SW 1271 (cell line): ENCODE measurements at places on chromosomes 11 and 22.

- no peak for DNase-seq
Observed at GRCh38 chr11:96235751-96236150, 107.2 kb downstream of the MAML2 start.

- no peak for DNase-seq
Observed at GRCh38 chr11:123047947-123048293, 14.0 kb downstream of the HSPA8 start.

- DNase-seq, result no peak
Observed at GRCh38 chr11:95884802-95885201, 39.1 kb downstream of the MTMR2 start.

GRCh38 chr11:70167723-70168404 is 35.2 kb upstream of the FADD start:
- no peak for DNase-seq

GRCh38 chr11:32012049-32012448 is 78.8 kb upstream of the RCN1 start:
- no peak for DNase-seq

DNA sequence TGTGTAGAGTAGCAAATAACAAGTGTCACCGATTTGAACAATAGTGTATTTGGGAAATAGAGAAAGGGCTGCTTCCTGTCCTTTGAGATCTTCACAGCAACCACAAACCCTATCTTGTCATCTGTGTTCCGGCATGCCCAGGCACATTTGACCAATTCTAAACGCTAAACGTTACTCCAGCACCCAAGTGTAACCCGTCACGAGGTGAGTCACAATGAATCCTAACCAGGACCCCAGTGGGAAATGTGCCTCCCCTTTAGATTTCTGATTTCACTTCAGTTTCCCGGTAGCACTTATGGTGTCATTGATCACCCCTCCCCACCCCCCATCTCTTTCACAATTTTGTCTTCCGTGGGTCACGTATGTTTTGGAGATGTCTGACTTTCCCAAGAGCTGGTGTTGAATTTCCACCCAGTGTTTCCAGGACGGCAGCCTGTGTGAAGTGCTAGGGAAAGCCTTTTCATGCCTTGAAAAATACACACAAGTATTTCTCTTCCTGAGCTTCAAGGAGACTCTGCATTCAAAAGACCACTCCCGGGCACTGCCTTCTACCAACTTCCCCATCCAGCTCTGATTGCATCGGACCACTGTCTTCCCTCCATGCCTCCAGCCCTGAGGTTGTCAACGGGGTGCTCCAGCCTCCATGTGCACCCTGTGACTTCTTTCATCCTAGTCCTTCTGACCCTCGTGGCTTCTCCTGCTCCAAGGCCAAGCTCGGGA is 10.5 kb upstream of the C11orf24 start:
- DNase-seq, result no peak

- no peak for DNase-seq
Observed at GRCh38 chr11:7314811-7315604, 63.3 kb downstream of the SYT9 start.

DNA sequence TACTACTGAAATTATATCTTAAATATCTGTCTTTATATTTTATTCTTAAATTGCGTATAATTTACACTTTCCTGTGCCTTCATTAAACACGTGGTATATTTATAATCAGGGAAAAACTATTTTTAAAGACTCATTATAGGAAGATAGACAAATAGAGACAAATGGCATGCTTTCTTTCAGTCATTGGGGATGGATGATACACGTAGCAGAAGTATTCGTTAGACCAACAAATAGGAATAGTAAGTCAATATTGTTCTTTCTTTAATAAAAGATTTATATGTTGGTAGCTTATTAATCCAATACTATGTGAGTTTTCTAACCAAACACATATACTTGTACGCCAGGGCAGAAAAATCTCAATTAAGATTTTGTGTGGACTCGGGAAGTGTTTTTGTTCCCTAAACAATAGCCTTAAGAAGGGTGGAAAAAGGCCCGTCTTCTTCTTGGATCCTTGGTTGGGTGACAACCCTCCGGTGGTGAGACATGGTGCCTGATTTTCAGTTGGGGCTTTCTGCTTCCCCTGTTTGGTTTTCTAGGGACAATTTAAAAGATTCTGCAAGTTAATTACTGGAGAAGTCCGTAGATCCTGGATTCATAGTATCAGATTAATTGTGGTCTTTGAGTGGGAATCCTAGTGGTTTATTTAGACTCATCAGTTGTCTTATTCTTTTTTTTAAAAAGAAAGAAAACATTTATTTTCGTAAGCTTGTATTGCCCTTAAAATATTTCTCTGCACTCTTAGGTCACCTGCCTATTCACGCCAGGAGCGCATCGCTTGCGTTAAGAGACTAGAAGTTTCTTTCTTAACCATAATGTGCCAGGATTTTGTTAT is 83.5 kb upstream of the WNT7B start:
- no peak for DNase-seq

DNA sequence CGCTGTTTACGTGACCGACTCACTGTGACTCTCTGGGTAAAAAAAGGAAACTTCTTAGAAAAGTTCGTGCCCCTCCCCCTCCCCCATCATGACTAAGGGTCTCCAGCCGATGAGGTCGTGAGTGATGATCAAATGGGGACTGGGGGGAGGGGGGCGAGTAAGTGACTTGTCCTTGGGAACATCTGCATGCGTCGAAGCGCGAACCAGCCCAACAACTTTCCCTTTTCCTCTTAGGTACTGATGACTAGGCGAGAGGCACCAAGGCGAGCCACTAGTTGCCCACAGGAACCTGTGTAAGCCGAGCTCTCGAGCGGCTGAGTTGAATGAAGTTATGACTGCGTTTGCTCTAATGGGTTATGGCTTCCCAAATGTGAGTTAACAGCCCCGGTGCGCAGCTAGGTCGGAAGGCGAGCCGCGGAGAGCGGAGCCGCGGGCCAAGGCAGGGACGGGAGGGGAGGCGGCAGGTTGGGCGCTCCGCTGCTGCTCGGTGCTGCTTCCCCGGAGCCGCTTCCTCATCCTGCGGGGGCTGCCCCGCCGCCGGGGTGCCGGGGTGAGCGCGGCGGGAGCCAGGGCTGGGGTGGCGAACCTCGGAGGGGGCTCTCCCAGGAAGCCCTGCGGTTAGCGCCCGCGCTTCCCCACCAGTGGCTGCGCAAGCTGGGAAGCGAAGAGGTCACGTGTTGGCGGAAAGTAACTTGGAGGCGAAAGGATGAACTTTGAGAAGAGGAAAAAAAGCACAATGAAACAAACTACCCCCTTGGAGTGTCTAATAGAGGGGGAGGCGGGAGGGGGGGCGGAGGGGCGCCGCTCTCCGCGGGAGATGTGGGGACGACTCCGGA is 22.1 kb upstream of the BDNF start:
- DNase-seq, result no peak

DNA sequence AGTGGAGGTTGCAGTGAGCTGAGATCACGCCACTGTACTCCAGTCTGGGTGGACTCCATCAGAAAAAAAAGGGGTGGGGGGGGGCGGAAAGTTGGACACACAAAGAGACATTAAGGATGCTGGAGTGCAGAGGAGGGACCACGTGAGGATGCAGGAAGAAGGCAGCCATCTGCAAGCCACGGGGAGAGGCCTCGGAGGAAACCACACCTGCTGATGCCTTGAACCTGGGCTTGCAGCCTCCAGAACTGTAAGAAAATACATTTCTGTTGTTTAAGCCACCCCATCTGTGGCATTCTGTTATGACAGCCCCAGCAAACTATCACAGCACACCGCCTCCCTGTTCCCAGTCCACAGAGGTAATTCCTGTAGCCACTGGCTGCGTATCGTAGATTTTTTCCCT is 9.2 kb upstream of the STIP1 start:
- DNase-seq, result no peak

GRCh38 chr11:47861728-47862127 is 13.6 kb upstream of the NUP160 start:
- DNase-seq, result no peak
